ENCODE measurements at places on chromosomes 5 and 9. TPM values are rescaled to one million over a fixed set of nuclear protein-coding genes. Genes with fewer than 3 reads are reported as not detected.

RNF180 gene
- total RNA-seq, result 3.0 TPM

C9 gene
- not detected for total RNA-seq

SPATA31D3 gene
- not detected for total RNA-seq

GPR151 gene
- not detected for total RNA-seq

PCA3 gene
- total RNA-seq, result not detected

BARHL1 gene
- not detected for total RNA-seq

EQTN gene
- not detected for total RNA-seq

DBH gene
- not detected for total RNA-seq

LRRC70 gene
- total RNA-seq, result 0.11 TPM

IL13 gene
- total RNA-seq, result 0.42 TPM

IFNK gene
- not detected for total RNA-seq

ANKRD34B gene
- not detected for total RNA-seq

WNK2 gene
- 1.5 TPM for total RNA-seq

C5orf52 gene
- total RNA-seq, result not detected

SLC4A9 gene
- not detected for total RNA-seq

BSPRY gene
- total RNA-seq, result not detected

Data from A375 (cell line).